ENCODE measurements at places on chromosomes 12 and 14.
A peak's percentile ranks its signal among the peaks of the same experiment; 100 is the strongest.

GRCh38 chr12:4978737-4979136 lies 64.9 kb upstream of the KCNA5 start:
- no peak for DNase-seq

GRCh38 chr14:52313903-52314594 lies at the start of gene PTGER2:
TSS of gene PTGER2 (plus strand) at chr14:52314312. CDS start at chr14:52314549, 237 bp downstream.
- DNase-seq, result peak; percentile 94

DNA sequence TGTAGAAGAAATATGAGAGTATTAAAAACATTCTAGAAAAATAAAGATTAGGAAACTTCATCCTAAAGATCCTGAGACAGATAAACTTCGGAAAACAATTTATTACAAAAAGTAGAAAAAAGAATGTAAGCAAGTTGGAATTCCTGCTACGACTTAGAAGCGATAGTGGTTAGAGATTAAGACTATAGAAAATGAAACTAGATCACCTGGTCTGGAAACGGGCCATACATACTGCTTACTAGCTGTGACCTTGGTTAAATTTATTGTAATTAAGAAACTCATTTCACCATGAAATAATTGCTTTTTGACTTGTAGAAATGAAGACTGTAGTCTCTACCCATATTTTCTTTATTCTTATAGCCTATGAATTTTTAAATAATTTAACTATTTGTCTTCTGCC lies 614.1 kb downstream of the SLC16A7 start:
- DNase-seq, result no peak

DNA sequence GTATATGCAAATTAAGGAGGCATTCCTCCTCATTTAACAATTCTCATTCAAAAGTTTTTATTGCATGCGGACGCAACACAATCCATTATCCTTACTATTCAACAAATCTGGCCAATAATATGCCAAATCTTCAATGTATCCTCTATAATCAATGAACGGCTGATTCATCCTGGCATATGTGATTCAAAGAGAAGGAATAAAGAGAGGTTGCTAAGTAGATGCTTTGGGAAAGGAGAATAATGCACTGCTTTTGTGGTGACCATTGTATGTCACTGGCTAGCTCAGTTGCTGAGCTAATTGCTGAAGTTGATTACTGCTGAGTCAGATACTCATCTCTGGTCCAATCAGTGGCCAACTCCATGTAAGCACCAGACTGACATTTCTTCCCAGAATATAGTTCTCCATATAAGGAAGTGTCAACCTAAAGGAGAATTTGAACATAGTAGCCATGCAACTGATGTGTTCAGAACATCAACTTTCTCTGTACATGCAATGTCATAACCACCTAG lies 148.0 kb downstream of the PDZRN4 start:
- no peak for DNase-seq

GRCh38 chr14:28608851-28609828 lies 157.4 kb upstream of the FOXG1 start:
- peak; percentile 34 for DNase-seq

DNA sequence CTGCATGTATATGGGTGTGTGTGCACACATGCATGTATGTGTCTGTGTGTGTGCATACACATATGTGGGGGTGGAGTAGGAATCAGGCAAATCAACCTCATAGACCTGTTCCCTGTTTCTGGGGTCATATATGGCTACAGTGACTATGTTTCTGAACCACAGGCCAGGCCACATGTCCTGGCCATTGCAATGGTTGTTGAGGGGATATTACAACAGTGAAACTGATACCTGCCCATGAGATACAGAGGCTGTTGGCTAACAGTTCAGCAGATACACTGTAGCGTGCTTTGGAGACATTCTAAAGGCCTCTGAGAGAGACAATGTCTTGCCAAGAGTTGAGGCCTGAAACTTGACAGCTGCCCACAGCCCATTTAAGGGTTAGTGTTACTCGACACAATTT lies 47.3 kb upstream of the FOS start:
- no peak for DNase-seq

DNA sequence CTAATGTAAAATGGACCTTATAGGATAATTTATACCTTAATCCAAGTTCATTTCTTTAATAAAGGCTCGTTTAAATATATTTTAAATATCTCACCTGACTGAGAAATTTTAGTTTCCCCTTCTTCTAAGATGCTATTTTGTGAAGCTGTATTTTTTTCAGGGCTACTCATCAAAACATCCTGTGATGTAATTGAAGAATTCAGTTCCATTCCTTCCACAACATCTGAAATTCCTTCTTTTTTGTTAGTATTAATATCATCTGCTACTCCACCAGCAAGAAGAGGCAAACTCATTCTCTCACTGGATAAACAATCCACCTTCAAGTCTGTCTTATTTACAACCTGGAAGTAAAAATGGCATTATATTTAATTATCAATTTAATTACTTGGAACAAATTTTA lies 22.5 kb downstream of the LGALS3 start:
- no peak for DNase-seq

All from activated naive CD8-positive, alpha-beta T cell treated with anti-CD3 and anti-CD28 coated beads, Interleukin-2, amount 10 ng/mL, durations not matched to agents 7 days and 5 days (primary cell).